ENCODE measurements at places on chromosomes 13 and 19.
A peak's percentile ranks its signal among the peaks of the same experiment; 100 is the strongest.

GRCh38 chr13:33031277-33031676 lies 15.1 kb downstream of the KL start:
- no peak for DNase-seq

GRCh38 chr13:99375738-99376080 lies 68.5 kb upstream of the GPR183 start:
- DNase-seq = no peak

DNA sequence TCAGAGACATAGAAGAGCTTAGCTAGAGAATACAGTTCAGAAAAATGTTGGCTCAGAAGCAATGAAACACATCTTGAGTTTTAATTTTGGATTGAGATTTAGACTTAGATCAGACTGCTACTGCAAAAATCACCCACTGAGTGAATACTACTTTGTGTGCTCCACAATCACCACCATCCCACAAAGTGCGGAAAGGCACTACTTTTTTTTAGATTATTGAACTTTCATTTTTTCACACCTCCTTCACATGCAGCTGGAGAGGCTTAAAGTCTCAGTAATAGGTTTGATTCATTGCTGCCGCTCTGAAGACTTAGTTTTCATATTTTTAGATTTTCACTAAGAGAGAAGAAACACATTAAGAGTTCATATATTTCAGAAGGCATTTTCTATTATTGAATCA lies 289.9 kb upstream of the PRR20A start:
- no peak for DNase-seq

DNA sequence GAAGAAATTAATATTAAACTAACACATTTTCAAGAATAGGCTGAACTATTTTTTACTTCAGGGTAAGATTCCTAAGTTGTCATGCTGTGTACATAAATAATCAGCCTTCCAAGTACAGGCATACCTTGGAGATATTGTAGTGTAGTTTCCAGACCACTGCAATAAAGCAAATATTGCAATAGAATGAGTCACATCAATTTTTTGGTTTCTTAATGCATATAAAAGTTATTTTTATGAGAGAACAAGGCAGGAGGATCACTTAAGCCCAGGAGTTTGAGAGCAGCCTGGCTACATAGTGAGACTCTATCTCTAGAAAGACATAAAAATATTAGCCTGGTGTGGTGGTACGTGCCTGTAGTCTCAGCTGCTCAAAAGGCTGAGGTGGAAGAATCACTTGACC lies 511.5 kb downstream of the UQCRFS1 start:
- DNase-seq = no peak

GRCh38 chr13:98835156-98835555 lies 82.7 kb upstream of the SLC15A1 start:
- DNase-seq = no peak

- no peak for DNase-seq
These were observed 2.3 kb upstream of the LTBP4 start for GRCh38 chr19:40598918-40599307.

- DNase-seq = no peak
These were observed 1444.4 kb upstream of the MIR17HG start for GRCh38 chr13:89903115-89903514.

DNA sequence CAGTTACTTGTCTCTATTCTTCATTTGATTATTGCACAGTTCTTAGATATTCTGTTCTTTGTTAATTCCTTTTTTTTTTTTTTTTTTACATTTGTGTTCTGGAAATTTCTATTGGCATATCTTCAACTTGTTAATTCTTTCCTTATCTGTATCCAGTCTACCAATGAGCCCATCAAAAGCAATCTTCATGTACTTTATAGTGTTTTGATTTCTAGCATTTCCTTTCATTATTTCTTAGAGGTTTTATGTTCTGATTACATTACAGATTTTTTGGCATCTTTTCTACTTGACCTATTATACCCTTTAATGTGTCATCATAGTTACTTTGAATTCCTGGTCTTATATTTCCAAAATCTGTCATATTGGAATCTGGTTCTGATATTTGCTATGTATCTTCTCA lies 2194.8 kb downstream of the PCDH9 start:
- no peak for DNase-seq

DNA sequence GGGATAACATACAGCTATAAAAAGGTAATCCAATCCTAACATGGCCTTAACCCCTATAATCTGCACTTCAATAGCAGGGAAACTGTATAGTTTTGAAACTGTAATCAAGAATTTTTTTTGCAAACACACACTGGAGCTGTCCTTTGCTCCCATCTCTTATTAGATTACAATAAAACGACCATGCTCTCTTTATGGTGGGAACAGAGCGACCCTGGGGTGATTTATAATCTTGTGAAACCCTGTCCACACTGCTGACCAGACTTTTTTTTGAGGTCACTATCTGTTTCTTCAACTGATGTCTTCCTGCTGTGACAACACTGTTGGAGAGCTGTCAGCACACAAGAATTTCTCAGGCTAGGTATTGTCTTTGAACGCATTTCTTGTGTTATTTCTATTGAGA lies 35.3 kb downstream of the DACH1 start:
- DNase-seq = no peak

DNA sequence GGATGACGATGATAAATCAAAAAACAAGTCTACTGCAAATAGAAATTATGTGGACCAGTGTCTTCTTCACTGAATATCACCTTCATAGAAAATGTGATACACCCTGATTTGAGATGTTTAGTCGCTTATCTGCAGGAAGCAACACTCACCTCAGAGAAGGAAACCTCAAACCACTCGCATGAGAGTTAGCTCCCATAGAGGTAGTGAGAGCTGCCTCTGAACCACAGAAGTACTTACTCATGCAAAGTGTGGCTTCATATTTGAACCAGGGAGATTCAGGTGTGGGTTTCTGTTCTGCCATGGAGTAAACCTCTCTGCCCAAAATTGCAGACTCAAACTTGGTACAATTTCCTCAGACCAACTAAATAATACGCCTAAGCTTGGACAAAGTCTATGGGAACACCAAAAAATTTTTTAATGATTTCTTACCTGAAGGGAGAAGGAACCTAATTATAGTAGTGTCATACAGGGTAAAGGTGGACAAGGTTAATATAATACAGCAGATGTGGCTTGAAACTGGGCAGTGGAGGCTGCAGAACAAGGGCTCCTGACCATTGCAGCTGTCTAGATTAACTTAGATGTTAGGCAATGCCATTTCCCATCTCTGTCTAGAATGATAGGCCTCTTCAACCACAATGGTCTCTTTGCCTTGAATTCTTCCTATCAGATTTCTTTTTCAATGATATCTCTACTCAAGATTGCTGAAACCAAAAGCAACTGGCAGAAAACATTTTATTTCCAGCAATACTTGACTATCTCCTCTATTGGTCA lies 29.6 kb upstream of the RCBTB2 start:
- peak; percentile 49 for DNase-seq

DNA sequence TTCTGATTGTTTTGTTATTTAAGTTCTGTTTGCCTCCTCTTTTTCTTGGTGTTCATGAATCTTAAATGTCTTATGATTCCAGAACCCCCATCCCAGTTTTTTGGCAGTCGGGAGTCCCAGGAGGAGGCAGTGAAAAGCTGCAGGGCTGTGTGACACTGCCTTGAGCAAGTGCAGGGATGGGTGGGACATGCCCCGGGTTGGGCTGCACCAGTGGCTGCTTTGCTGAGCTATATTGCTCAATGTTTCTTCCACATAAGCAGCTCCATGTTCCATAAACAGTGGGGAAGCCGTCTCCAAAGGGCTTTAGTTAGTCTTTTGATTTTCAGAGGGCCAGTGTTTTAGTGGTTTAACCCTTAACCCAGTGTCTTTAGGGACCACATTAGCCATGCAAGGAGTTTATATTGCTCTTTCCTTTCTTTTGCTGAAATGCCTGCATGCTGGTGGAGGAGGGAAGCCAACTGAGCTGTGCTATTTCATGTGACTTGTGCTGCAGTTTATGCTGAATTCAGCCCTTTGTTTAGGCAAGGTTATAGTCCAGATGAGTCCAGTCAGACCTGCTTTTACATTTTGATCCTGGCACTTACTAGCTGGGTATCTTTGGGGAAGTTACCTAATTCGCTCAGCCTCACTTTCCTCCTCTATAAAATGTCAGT lies 13.1 kb downstream of the ATP8A2 start:
- DNase-seq = no peak

DNA sequence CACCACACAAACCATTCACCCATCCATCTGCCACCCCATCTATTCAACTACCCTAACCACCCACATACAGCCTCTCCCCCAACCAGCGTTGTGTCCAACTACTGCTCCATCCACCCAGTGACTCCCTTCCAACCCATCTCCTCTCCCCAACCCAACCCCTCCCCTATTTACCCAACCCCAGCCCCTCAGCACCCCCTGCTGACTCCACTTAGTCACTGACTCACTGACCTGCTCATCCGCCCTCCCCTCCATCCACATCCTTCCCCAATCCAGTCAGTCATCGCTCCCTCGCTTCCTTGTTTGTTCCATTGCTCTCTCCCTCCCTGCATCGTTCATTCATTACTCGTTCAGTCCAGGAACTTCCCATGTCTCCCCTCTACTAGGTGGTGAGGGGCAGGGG lies 39.2 kb downstream of the KCNC3 start:
- DNase-seq = no peak

DNA sequence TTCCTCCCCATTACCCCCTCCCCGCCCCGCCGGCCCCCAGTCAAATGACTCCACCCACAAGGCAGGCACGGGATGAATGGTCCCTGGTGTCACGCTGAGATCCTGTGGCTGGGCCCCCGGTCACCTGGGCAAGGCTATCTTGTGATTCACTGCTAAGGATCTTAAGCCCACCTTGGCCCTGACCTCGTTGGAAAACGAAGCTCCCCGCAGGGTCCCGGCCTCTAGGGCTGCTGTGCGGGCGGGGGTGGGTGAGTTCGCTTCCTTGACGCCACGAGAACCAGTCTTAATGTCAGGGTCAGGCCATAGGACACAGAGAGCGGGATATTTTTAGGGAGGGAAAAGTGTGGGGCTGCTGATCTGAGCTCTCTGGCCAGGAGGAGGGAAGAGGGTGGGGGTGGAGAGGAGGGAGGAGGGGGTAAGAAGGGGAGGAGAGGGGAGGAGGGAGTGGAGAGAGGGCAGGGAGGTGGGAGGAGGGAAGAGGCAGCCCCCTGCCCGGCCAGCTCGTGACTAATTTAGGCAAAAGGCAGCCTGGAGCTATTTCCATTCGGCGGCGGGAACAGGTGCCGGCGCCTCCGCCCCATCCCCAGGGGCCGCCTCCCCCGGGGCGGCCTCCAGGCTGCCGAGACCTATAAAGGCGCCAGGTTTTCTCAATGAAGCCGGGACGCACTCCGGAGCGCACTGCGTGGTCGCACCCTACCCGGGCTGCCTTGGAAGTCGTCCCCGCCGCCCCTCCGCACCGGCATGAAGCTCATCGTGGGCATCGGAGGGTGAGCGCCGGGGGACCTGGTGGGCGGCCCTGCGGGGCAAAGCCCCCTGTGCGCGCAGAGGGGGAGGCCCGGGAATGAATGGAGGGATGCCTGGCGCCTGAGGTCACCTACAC lies at the start of gene NMRK2:
NMRK2 (plus strand) TSS at position 139 of the 880 bp plus-strand sequence; CDS start at position 742, 603 bp downstream.
- DNase-seq = peak; percentile 11

DNA sequence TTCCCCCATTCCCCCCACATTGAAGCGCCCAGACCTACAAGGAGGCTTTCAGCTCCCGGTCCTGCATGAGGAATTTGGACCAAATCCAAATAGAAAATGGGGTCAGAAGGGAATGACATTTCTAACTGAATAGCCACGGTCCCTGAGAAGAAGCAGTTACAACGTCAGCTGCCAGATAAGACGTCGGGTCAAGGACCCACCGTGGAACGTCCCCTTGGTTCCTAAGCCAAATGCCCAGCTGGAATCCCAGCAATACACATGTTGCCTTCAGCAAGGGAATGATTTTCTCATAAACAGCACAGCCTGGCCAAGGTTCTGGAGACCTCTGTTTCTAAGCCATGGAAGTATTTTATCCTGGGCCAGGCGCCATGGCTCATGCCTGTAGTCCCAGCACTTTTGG lies 109.1 kb upstream of the PEG3 start:
- no peak for DNase-seq

DNA sequence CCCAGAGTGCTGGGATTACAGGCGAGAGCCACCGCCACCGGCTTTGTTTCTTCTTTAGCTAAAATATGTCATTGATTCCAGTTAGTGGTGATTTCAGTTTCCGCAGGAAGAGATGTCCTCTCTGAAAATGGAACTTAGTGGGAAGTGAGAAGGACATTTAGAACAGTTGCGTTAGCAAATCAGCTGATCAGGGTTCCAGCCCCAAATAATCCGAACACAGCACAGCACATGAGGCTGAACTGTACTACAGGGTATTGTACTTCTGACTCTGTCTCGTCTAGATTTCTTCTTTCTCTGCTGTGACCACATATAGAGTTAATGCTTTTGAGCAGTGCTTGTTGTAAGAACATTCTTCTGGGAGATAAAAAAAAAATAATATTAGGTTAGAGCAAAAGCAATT lies 314.4 kb downstream of the MYO16 start:
- no peak for DNase-seq

DNA sequence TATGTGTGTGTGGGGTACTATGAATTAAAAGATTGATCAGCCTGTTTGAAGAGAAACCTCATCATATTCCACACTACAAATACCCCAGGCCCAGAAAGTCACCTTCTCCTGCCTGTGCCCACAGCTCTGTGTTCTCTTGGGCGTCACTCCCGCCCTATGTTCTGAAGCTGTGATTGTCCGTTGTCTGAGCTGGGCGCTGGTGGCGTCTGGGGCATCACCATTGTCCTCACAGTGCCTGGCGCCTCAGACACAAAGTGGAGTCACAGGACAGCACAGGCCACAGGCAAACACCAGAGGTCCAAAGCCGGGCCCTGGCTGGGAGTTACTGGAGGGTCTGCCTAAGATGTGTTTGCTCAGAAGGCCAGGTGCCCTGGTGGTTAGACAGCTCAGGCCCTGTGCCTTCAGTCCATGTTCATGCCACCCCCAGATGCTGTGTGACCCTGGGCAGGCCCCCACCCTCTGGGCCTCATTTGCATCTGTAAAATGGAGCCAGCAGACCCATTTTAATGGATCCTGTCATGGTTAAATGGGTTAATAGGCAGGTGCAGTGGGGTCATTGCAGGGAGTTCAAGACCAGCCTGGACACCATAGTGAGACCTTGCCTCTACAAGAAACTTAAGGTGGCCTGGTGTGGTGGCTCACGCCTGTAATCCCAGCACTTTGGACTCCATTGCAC lies 34.5 kb downstream of the DNM2 start:
- no peak for DNase-seq

DNA sequence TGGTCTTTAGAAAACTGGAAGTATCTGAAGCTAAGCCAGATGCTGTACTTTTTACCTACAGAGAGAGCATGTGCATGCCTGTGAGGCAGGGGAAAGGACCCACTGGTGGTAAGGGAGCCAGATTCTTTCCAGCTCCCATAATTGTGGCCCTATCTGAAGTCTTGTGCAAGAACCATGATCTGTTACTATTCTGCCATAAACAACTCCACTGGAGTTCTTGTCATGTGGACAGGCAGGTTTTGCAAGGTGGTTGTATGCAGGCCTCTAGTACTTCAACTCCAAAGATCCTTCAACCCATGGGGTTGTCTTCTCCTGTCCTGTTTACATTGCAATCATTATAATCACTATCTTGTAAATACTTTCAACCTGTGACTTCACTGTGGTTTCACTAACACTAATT lies 14.1 kb downstream of the PROSER1 start:
- DNase-seq = no peak

- no peak for DNase-seq
These were observed 139.3 kb downstream of the PCDH9 start for GRCh38 chr13:67090856-67091255.

DNA sequence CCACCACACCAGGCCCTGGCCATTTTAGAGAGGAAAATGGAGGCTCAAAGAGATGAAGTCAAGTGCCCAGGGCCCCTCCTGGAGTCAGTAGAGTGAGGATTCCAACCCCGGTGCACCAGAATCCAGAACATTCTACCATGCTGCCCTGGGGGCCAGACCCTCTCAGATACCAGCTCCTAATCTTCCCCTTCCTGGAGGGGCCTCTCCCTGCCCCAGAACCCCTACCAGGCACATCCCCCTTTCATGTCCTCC lies 11.1 kb downstream of the CAPN12 start:
- DNase-seq = no peak
